ENCODE measurements at places on chromosomes 7 and 10.

GRCh38 chr7:144786522-144786921 is 49.3 kb downstream of the TPK1 start:
- DNase-seq = no peak

DNA sequence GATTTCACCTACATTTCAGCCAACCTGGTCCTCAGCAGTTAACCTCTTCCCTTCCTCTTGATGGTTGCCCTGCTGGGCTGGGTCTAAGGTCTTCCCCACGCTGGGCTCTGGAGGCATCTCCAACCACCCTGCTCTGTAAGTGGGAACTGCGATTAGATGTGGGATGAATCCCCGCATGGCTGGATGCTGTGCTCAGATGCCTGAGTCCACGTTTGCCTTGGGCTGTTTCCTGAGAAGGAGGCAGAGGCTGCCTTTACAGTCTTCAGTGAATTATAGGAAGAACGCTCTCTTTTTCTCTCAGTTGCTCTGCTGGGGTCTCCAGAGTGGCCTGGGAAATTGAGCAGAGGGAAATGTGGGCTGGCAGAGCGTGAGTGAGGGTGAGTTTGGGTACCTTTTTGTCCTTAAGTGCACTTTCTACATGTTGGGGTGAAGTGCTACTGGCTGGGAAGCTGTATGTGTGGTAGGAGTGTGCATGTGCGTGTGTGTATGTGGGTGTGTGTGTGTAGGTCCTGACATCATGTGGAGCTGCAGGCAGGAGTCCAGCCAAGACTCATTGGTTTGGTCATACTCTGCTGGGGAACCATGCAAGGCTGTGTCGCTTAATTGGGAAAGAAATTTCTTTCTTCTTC is 1.5 kb downstream of the GIMAP8 start:
- DNase-seq = no peak

GRCh38 chr7:55489552-55489951 is 82.8 kb downstream of the VOPP1 start:
- DNase-seq = no peak

GRCh38 chr7:147809786-147810185 is 780.8 kb upstream of the C7orf33 start:
- no peak for DNase-seq

DNA sequence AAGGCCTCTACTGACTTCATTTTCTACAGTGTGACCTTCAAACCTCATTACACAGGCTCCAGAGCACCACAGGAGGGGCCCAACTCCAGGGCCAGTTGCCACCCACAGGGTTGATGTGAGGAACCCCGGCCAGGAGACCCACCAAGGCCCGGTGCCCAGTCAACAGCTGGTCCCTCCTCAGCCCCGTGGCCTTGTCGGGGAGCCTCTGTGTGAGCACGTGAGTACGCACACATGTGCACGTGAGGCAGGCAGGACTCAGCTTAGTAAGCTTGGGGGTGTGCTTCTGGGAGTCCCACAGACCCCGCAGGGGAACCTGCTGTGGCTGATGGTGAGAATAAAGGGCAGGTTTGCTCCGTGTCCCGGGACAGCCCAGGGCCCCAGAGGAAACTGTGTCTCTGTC is 104.5 kb downstream of the VIPR2 start:
- peak; percentile 18 for DNase-seq

- DNase-seq = no peak
Observed at GRCh38 chr7:24283897-24284698, at the start of gene NPY. Gene NPY (plus strand): TSS chr7:24284190. CDS start chr7:24285241, 1,051 bp downstream.

GRCh38 chr10:56823849-56824248 is 462.8 kb upstream of the ZWINT start:
- DNase-seq = no peak

GRCh38 chr10:127195041-127195506 is 1.3 kb downstream of the INSYN2A start:
- no peak for DNase-seq

DNA sequence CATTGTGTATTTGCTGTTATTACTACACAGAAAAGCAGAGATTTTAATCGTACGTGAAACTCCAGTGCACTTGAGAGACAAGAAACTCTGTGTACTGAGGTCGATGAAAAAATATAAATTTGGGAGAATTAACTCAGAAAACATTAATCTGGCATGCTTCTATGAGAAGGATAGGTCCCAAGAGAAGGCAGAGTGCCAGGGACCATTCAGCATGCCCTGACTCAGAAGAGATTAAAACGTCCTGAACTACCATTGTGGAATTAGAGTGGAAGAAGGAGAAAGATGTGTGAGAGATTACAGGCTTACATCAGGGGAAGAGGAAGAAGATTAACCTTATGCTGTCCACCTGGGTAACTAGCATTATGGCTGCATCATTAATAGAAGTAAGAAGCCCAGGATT is 72.4 kb downstream of the REEP3 start:
- DNase-seq = no peak

GRCh38 chr10:97919012-97919411 is 69.4 kb downstream of the GOLGA7B start:
- DNase-seq = no peak

DNA sequence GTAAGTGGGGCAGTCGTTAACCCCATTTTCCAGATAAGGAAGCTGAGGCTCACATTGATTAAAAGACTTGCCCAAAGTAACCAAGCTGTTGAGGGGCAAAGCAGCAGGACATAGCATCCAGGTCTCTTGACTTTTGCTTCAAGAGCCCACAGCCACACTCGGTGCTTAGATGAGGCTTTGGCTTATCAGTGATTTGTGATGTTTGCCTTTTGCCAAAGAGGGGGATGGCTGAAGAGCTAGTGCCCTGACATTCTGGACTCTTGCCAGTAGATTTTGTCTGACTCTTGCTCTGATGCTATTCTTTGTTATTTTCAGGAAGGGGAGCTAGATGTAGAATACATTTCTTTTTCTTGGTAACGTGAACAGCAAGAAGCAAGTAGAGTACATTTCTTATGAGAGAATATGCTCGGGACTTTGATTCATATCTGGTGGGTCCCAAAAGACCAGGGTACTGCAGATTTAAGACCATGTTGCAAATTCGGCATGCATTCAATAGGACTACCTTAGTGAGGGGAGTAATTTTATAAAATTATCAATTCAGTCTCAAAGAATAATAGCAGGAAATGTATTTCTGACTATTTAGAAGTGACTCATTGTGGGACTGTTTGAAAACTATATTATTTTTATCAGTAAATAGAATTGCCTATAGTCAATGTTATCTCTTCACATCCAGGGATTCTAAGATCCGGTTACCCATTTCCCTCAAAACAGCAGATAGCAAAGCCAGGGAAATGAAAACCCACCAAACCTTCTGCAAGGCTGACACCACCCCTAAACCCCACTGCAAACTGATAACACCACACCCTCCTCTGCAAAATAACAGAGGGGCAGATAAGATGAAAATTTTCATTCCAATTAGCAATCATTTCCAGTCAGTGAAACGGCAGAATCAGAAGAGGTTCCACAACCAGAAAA is 180.0 kb upstream of the BMPER start:
- DNase-seq = no peak

- no peak for DNase-seq
Observed at GRCh38 chr7:77269360-77270093, 69.9 kb upstream of the FGL2 start.

DNA sequence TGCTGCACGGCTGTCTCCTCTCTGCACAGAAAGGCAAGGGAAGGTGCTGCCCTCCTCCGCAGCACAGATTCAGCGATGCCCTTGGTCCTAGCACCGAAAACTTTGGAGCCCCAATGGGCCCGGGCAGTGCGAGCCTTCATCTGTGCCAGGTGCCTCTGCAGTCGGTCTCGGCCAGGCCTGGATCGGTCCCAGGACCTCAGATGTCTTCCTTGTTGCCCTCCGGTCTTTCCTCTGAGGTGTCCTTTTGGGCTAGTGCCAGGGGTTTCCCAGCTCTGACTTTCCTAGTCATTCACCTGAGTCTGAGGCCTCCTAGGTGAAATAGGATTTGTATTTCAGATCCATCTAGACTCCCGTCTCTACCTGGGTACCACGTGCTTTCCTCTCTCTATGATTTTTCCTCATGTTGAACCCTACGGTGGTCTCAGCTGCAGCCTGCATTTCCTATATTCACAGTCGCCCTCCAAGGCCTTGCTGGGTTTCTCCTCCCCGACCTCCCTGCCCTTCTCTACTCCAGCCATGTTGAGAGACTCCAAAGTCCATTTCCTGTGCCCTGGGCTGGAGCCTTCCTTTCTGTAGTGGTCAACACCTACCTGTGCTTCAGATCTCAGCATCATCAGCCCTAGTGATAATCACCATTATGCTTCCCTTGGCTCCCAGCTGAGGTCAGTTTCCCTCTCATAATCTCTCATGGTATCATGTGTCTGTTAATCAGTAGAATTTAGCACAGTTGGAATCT is 92.0 kb upstream of the PRSS58 start:
- DNase-seq = no peak

- no peak for DNase-seq
Observed at GRCh38 chr7:44771358-44771757, 22.7 kb downstream of the ZMIZ2 start.

- no peak for DNase-seq
Observed at GRCh38 chr7:127819975-127820731, 168.2 kb downstream of the SND1 start.

DNA sequence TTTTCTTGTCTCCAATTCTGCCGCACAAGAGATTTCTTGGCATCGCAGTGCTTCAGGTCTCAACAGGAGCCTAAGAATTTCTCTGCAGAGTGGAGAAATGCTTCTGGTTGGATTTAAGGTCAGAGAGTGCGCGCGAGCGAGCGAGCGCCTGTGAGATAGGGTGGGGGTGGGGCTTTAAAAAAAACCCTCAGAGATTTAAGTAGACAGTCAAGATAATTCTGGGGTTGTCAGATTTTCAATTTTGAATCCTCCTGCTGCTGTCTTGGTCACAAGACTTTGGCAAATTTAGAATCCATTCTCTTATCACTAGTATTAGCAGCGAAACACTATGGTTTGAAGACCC is 49.7 kb downstream of the CPEB3 start:
- DNase-seq = no peak

- DNase-seq = no peak
Observed at GRCh38 chr7:134920026-134920753, 66.1 kb upstream of the AGBL3 start.

DNA sequence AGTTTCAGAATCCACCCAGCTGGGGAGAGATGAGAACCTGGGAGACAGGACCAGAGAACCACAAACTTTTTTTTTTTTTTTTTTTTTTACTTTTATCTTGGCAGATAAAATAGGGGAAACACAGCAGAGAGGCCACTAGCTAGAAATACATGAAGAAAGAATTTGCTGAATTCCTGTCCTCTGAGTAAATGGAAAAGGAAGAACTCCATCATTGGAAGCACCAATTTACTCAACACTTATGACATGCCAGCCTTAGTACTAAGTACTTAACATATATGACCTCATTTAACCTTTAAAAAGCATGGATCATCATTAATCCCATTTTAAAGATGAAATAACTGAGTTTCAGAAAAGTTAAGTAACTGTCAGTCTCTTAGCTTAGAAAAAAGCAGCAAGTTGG is 343.0 kb upstream of the NPSR1 start:
- no peak for DNase-seq

GRCh38 chr7:118689403-118689802 is 464.9 kb downstream of the ANKRD7 start:
- DNase-seq = no peak

GRCh38 chr10:52020702-52021101 is 293.4 kb upstream of the DKK1 start:
- DNase-seq = no peak

DNA sequence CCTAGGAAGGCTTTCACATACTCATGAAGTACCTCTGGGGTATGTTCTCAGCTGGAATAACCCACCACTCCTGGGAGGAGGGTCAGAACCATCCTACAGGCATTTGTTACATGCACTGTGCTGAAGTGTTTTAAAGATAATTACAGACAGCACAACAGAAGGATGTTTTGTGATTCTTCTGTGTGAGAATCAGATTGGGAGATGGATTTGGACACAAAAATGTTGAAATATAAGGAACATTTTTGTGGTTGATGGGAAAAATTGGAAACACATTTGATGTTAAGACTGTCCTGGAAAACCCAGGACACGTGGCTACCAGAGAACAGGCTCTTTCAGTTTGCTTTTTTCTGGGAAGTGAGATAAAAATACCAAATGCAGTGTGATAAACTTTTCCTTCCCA is 61.4 kb downstream of the BICC1 start:
- DNase-seq = no peak

GRCh38 chr10:46543466-46544377 is 12.7 kb downstream of the GPRIN2 start:
- peak; percentile 23 for DNase-seq

GRCh38 chr7:55240418-55241142 is 124.6 kb upstream of the LANCL2 start:
- no peak for DNase-seq

- DNase-seq = peak; percentile 80
Observed at GRCh38 chr10:102644646-102645387, 538 bp downstream of the TRIM8 start.

DNA sequence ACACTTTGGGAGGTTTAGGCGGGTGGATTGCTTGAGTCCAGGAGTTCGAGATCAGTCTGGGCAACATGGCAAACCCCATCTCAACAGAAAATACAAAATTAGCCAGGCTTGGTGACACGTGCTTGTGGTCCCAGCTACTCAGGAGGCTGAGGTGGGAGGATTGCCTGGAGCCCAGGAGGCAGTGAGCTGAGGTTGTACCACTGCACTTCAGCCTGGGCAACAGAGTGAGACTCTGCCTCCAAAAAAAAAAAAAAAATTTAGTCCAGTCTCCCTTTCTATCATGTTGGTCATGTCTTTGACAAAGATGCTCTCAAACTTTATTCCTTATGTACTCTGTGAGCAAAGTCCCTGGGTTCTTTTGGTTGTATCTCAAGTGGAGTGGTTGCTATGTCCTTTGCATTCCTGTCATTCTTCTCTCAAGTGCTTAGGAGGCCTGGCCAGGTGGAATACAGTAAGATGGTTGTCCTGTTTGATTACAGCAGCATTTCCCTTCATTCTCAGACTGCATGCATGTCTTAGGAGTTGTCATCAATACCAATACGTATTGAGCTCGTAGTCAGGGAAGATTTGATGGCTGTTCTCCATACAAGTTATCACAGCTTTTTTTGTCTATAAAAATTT is 85.7 kb downstream of the MMRN2 start:
- DNase-seq = no peak

DNA sequence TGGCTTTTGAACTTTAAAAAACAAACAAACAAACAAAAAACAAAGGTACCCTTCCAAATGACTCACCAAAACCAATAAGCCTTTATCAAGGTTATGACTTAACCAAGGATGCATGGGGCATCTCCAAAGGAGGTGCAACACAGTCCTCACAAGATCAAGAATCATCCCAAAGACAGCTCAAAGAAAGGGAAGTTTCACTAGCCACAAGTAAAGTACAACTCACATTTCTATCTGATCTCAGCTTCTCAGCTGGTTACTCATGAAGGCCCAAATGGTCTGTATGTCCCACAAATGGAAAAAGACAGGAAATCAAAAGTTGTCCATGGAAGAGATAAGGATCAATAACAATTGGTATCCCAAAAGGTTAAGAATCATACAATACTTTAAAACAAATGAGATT is 6.0 kb upstream of the MKLN1 start:
- no peak for DNase-seq

DNA sequence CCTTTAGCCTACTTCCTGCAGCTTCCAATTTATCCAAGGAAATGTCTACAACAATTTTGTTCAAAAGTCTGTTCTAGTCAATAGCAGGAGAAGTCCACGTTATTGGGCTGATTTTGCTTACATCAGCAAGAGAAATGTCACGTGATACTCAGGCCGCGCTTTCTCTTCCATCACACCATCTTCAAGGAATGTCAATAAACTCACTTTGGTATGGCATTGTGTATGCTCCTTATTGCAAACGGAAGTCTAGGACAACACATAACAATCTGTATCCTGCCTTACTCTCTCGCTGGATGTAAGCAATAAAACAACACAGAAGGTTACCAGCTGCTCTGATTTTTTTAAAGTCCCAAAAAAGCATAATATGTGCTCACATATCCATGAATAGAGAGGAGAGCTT is 17.1 kb upstream of the STK17A start:
- no peak for DNase-seq
